Immature natural killer cell (primary cell): ENCODE measurements at places on chromosomes 2 and 18.

DNA sequence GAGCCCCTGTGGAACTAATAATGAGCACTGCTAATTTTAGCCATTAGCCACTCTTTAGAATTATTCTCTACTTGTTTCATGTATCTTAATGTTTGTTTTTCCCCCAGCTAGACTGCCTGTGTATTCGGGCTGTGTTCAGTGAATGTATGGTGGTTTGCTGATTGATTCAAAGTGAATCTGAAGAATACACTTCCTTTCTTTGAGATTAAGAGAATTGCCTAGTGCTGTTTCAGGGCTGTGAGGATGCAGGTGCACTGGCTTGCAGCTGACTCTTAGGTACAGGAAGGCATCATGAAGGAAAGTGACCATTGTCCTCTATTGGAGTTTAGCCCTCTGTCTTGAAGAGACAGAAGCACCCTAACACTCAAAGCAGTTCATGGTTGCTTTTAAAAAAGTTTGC lies 138.7 kb downstream of the CERS6 start:
- DNase-seq: no peak

GRCh38 chr2:46871976-46872381 lies 43.6 kb downstream of the MCFD2 start:
- no peak for DNase-seq

DNA sequence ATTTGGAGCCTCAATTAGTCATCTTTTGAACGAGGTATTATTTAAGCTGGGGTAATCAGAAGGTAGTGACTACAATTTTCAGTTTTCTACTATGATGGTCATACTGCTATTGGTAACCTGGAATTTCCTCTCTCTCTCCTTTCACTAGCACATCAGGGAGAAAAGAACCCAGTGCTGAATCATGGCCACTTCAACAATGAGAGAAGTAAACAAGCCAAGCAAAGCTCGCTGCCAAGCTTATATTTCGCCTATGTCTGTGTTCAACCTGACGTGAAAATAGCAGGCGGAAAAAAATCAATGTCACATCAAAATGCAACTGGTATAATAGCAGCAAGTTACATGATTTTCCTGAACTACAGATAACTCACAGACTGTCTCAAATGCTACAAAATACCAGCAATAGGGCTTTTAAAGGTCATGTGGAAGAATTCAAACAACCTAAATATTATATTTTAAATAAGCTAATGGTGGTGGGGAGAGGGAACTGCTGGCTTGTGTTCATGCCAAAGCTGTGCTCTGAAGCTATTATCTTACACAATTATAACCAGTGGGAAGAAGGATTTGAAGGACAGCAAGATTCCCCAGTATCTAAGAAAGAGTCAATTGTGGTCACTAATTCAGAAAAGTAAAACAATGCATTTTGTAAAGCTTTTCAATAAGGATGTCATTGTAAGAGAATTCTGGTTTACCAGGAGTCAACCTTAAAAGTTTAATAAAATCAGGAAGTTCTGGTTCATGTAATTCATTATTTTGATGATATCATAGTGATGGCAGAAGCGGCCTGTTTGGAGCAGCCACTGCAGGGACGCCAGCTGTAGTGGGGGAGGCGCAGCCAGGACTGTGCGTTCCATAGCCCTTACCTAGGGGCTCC lies 38.0 kb downstream of the RNF152 start:
- DNase-seq: no peak

DNA sequence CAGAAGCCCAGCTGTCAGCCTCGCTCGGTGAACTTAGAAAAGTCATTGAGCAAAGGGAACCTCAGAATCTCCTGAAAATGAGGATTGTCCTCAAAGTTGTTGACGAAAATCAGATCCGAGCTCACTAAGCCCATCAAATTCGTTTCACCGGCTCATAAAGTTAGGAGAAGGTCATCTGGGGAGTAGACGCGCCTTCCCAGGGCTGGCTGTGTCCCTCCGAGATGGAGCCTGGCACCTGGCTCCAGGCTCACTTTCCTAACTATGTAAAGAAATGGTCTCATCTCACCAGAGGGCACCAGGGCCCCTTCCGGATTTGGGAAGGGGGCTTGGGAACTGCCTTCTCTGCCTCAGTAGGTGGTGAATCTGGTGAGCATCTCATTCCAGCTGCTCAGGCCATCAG lies 145.5 kb downstream of the PXDN start:
- no peak for DNase-seq

DNA sequence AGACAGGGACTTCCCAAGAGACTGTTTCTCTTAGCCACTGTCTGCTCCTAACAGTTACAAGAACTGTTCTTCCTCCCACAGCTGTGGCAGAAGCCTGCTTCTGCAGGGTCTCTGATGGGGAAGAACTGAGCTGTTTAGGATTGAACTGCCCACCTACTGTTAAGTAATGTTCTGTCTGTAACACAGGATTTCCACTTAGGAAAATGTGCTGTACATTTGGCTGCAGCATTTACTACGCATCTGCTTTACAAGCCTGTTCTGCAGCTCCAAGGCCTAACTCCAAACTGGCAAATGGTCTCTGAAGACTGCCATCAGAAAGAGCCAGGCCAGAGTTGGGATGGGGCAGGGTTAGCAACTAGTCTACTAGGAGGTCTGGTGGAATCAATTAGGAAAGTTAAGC lies 87.8 kb upstream of the UPP2 start:
- DNase-seq: no peak

- DNase-seq: peak; percentile 44
Measured at GRCh38 chr2:102442967-102443828, 20.2 kb downstream of the IL18RAP start.

GRCh38 chr2:30643674-30644073 lies 163.6 kb downstream of the CAPN13 start:
- DNase-seq: no peak

- DNase-seq: no peak
Measured at GRCh38 chr18:57785751-57786437, 17.2 kb downstream of the ATP8B1 start.

DNA sequence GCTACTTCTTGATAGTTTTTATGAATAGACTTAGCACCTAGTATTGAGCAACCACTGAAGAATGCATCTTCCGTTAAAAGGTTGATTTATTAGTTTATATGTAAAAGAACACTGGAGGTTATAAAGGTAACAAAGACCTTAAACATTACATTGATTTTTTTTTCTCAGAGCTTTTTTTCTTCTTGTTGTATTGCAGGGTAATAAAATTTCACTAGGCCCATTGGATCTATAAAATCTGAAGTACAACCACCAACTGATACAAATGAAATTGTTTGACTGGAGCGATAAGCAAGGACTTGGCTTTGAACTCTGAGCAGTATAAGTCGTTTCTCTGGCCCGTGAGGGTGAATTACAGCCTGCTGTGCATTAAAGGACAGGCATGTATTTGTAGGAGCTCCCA lies 344.0 kb downstream of the LRRTM1 start:
- DNase-seq: no peak

GRCh38 chr2:156896294-156896693 lies 361.2 kb upstream of the GALNT5 start:
- DNase-seq: no peak

GRCh38 chr2:117686699-117687098 lies 127.8 kb upstream of the DDX18 start:
- DNase-seq: no peak

- DNase-seq: no peak
Measured at GRCh38 chr18:6729247-6730091, at the start of gene ARHGAP28. Gene ARHGAP28, plus strand, starts transcription at chr18:6729716. Its CDS starts 106 bp downstream, at chr18:6729822.

DNA sequence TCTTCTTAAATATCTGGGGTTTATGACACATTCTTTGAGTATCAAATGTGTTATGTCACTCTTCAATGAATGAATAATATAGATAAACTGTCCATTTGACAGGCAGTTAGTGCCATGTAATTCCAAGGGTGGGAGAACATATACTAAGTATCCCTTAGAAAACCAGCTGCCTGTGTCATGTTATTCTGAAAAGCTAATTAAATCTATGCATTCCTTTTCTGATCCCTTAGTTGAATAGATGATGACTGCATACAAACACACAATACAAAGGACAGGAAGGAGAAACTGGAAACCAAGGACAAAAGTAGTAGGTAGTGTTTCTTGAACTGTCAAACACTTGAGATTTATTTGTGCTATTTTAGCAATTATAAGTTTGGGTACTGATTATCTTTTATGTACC lies 8.3 kb downstream of the ARHGAP28 start:
- no peak for DNase-seq

DNA sequence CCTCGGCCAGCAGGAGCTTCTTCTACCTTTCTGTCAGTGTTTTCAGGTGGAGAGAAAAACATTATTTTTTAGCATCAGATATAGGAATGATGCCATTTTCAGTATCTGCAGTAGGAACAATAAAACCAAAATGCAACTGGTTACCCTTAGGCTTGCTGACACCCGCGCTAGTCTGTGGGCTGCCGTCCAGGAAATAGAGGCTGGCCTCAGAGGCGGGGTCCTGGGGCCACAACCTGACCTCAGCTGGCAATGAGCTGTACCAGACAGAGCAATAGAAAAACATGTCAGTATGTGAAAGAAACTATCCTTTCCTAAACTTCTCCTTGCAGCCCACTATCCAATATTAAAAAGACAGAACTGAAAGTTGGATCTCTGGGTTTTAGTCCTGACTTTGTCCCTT lies 4.6 kb upstream of the ST6GAL2 start:
- peak; percentile 3 for DNase-seq

GRCh38 chr2:54858021-54858681 lies 134.7 kb downstream of the EML6 start:
- no peak for DNase-seq

- no peak for DNase-seq
Measured at GRCh38 chr18:11925800-11926481, 17.8 kb upstream of the MPPE1 start.

GRCh38 chr18:2538844-2539243 lies 32.5 kb downstream of the METTL4 start:
- DNase-seq: no peak

DNA sequence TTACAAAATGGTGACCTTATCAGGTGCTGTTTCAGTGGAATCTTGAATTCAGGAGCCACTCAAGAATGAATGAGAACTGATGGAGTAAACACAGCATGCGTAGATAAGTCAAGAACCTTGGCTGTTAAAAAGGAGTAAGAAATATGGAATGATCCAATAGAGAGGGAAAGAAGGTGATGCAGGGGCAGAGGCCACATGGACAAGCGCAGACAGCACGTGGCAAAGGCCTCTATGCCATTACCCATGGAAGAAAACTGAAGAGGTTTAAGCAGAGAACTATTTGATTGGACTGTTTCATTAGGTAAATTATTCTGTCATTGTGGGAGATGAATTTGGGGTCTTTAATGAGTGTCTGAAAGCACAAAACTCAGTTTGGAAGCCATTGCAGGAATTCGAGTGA lies 142.4 kb upstream of the RASGRP3 start:
- no peak for DNase-seq

DNA sequence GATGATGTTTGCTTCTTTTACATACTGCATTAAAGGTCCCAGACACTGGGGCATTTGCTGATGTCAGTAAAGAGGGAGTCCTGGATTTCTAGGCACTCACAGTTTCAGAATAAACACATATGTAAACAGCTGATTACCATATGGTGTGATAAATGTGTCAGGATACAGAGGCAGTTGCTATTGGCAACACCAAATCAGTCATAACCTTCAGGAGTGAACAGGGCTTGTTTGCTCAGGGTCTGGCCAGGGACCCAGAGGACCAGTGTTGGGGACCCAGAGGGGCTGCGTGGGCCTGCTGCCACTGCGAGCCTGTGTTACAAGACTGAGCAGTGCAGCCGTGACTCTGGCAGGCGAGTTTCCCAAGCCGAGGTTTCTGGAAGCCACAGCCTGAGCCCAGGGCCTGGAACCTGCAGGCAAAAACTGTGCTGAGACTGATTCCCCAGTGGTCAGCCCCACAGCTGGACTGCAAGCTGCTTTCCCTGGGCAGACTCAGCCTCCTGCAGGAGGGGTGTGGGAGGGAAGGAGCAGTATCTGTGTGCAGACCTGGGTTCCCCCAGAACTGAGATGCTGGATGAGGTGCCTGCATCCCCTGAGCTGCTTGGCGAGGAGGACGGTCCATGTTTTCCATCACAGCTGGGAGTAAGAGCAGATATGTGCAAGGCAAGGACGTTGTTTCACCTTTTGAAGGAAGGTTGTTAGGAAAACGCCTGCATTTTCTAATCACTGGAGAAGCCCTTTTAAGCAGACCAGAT lies 23.6 kb downstream of the ASAP2 start:
- no peak for DNase-seq

GRCh38 chr2:160252900-160253299 lies 52.8 kb upstream of the ITGB6 start:
- no peak for DNase-seq

DNA sequence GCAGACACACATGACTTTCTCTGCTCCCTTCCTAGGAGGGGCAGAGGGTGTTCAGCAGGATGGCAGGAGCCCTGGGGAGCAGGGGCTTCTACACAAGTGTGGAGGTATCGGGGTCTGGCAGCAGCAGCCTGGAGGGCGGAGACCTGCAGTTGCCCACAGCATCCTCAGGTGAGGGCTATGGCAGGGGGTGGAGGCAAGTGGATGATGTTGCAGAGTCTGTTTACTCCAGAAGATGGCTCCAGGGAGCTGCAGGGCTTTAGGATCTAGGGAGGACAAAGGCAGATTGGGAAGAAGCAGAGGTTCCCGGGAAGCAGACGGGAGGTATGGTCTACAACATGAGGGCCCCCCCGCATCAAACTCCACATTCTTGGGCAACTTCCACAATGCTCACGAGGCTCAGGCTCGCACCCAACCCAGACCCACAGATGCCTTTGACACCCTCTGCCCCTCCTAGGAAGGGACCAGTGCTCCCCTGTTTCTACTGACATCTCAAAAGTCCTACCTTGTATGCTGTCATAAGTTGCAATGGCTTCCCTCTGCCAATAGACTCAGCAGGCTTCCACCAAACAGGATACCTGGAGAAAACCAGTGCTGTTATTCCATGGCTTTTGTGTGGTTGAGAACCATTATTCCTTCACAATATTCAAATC lies 12.0 kb upstream of the ATP6V1C2 start:
- no peak for DNase-seq

GRCh38 chr18:27711382-27711781 lies 465.5 kb downstream of the CDH2 start:
- no peak for DNase-seq

DNA sequence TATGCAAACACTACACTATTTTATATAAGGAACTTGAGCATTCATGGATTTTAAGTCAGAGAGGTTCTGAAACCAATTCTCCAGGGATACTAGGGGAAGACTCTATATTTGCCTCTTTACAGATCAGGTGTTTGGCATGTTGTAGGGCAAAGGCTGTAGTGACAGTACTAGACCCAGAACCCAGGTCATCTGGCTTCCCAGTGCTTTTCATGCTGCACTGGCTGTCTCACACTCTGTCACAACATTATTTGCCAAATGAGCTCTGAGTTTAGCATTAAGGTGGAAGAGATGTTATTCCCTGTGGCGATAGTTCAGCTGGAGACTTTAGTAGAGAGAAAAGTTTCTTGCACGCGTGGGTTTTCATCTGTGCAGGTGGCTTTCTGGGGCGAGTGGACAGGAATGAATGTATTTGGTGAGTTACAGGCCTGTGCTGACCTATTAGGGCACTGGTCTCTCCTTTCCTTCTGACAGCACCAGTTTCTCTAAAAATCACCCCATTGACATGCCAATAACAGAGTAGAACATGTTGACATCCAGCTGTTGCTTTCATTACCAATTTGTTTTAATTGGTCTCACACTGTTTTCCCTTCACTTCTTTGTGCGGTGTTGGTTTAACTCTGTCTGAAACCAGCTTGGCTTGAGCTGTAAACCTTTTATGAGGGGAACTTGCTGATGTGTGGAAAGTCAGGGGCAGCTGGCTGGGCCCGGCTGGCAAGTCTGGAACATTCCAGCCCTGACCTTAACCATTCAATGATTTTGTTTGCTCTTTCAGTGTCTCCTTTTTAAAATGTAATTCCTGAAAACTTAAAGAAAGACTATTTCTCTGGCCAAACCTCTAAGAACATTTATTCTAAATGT lies 643.0 kb upstream of the FAM98A start:
- DNase-seq: no peak
